Right ventricle myocardium inferior (tissue), 1 donor: ENCODE measurements at places on chromosomes 1 and 21. TPM values are rescaled to one million over a fixed set of nuclear protein-coding genes. Genes with fewer than 3 reads are reported as not detected.

A3GALT2 gene
- not detected for total RNA-seq

PCSK9 gene
- not detected for total RNA-seq

TNFRSF1B gene
- 19.0 TPM for total RNA-seq

DDAH1 gene
- 8.3 TPM for total RNA-seq

AK5 gene
- total RNA-seq, result 0.51 TPM

SLC22A15 gene
- total RNA-seq, result 10.3 TPM
